Activated CD4-positive, alpha-beta T cell treated with anti-CD3 and anti-CD28 coated beads, Interleukin-2, amount 50 U/mL, for 4 hours (primary cell): ENCODE measurements at places on chromosomes 1 and 21.

- DNase-seq, result no peak
Measured at GRCh38 chr1:154219541-154219940, 1.2 kb upstream of the UBAP2L start.

DNA sequence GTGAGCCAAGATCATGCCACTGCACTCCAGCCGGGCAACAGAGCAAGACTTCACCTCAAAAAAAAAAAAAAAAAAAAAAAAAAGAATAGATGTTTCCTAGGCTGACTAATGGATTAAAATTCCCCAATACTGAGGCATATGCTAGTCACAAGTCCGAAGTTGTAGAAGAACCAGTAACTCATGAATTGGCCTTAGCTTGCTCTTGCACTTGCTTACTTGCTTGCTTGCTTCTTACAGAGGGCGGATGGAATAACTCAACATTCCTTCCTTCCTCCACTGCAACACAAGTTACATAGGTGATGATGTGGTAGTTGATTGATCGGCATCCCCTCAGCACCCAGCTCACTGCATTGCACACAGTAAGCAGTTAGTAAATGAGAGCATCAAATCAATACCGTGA, 2.8 kb upstream of the TARS2 start:
- DNase-seq, result no peak

GRCh38 chr21:38814126-38815059, 8.7 kb downstream of the ETS2 start:
- no peak for DNase-seq

GRCh38 chr21:29737186-29737585, 202.6 kb downstream of the GRIK1 start:
- DNase-seq, result no peak

GRCh38 chr1:87615491-87615890, 286.8 kb downstream of the LMO4 start:
- DNase-seq, result no peak

- DNase-seq, result no peak
Measured at GRCh38 chr1:233598891-233599541, 14.9 kb upstream of the KCNK1 start.

DNA sequence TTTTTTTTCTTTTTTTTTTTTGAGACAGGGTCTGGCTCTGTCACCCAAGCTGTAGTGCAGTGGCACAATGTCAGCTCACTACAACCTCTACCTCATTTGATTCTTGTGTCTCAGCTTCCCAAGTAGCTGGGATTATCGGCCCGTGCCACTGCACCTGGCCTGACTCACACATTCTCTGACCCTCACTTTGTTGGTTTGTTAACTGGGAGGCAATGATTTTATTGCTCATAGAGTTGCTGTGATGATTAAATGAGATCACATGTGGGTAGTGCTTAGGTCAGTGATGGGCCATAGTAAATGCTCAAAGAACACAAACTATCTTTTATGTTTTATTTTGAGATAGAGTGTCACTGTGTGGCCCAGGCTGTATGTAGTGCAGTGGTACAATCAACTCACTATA, 47.3 kb upstream of the SSBP3 start:
- no peak for DNase-seq

GRCh38 chr1:93704052-93704451, 22.4 kb upstream of the BCAR3 start:
- no peak for DNase-seq

GRCh38 chr1:15717418-15718125, 18.5 kb upstream of the SLC25A34 start:
- no peak for DNase-seq

DNA sequence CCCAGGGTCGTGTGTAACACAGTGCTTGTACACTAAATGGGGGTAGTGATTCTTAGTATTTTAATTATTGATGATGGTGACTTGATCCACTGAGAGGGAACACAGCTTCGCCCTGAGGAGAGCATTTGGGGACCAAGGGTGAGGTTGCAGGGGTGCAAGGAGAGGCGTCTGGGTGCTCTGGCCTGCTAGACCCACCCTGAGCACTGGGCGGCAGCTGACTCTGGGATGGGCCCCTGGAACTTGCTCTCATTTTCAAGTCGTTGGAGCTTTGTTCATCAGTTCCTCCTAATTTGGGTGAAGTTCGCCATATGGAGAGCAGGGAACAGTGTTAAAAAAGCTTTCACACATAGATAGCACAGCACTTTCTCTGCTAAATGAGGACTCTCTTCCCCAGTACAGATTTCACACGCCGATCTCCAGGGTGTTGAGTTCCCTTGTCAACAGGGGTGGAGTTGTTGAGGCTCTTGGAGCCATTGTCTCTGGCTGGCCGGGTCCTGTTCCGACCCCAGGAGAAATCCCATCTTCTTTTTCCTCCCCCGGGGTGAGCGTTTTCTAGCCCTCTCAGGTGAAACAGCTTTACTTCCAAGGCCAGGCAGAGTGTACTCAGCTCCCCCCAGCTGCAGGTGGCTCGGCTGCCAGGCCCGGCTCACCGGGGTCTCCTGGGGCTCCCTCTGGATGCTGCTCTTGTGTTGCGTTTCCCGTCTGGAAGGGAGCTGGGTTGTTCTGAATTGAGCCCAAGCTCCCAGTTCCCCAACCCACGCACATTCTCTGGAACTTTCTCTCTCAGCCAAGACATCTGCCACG, 367.4 kb downstream of the RPS6KC1 start:
- no peak for DNase-seq

GRCh38 chr1:23904748-23905357, 8.3 kb downstream of the CNR2 start:
- DNase-seq, result no peak

GRCh38 chr1:9093091-9093490, 23.7 kb upstream of the SLC2A5 start:
- DNase-seq, result no peak

DNA sequence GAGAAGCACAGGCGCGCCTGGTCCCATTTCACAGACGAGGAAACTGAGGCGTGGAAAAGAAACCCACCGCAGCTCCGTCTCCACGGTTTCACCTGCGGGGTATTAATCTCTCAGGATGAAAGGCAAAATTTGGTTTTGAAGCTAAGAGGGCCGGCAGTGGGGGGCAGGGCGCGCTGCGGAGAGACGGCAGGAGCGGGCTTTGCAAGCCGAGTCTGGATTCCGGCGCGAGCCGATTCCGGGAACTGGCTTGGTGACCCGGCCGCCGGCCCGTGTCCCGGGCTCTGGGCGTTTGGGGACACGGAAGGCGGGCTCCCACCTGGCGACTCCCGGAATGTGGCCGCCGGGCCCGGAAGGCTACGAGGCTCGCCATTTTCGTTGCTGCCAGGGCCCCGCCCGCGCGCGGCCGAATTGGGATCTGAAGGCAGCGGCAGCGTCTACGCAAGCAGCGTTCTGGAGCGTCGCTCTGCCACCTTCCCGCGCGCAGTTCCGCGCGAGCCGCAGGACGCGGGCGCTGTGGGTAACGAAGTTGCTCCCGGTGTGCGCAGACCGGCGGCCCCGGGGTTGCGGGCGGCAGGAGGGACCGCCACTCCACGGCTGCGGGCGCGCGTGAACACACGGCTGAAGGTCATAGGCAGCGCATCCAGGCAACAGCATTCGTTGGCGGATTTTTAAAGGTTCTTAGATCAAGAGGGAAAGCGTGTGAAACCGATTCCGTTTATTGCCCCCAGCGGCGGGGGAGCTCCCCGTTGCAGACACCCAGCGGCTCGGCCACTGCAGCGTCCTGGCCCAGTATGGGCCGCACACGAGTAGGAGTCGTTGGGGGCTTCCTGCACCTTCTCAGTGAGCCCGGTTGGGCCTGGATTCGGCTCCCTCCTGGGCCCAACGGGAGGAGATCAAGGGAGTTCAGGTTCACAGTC, 5.4 kb upstream of the PRDM16 start:
- DNase-seq, result no peak
